Stimulated activated CD4-positive, alpha-beta T cell treated with anti-CD3 and anti-CD28 coated beads, TNF-alpha, amount 100 ng/mL, for 1 hour (primary cell): ENCODE measurements at places on chromosomes 7 and 10.

DNA sequence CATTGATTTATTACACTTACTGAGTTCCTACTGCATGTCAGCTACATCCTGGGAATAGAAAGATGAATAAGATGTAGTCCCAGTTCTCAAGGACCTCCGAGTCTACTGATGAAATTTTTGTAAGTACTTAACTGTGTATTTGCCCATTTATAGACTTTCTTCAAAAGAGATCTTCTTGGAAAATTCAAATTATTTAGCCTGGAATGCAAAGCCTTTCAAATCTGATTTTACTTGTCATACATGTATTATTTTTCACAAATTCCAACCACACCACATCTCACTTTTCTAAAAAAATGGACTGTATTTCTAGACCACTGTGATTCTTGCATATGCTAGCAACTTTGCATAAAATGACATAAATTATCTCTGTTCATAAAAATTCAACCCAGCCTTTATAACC, 581.3 kb downstream of the ATRNL1 start:
- DNase-seq: no peak

DNA sequence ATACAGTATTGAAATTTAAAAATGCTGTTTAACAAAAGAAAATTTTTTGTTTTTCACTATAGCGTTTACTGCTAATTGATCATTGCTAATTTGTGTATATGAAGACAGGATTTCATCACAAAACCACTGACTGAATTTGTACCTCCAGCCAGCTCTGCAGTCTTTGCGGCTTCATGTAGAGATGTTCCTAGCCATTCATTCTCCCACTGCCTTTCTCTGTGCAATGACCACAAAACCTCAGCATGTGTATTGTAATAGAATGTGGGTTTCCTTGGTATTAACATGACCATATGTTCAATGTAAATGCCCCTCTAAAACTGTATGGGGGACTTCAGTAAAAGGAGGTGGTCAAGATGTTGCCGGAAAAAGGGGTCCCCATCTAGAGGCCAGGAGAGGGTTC, 81.1 kb upstream of the STEAP1B start:
- no peak for DNase-seq

- DNase-seq: no peak
These were observed 9.6 kb upstream of the KIF5B start for GRCh38 chr10:32065856-32066255.

- DNase-seq: no peak
These were observed 134.6 kb downstream of the ZNF438 start for GRCh38 chr10:30897048-30897447.

DNA sequence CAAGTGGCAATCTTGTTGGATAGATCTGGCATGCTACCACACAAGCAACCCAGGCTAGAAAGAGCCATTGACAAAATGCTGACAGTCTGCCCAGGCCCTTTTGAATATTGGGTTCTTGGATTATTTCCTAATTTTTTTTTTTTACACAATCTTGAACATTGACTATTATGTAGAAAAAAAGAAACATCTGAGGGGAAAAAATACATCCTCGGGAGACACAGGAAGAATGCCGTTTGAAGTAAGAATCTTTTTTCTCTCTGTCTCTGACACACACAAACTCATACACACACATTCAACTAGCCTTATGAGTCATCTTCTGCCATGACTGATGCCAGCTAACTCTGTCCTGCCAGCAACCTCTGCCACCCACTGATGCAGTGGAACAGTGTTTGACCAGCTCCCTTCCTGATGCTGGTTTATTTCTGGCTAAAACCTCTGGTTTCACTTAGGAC, 47.2 kb downstream of the SORBS1 start:
- no peak for DNase-seq

DNA sequence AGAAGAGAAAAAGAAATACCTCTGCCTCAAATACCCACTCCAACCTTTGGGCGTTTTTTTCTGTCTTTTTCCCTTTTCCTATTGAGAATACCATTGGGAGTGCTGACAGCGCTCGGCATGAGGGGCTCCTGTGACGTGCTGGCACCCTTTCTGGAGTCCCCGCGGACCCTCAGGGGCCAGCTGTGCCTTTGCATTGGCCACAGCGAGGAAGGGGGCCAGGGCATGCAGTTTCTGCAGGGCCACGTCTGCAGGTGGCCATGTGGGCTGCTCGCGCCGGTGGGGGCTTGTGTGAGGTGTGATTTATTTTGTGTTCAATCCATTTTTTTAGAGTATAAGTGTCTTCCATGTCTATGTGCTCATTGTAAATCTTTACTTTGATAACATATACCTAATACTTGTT, 57.4 kb downstream of the INPP5A start:
- no peak for DNase-seq

DNA sequence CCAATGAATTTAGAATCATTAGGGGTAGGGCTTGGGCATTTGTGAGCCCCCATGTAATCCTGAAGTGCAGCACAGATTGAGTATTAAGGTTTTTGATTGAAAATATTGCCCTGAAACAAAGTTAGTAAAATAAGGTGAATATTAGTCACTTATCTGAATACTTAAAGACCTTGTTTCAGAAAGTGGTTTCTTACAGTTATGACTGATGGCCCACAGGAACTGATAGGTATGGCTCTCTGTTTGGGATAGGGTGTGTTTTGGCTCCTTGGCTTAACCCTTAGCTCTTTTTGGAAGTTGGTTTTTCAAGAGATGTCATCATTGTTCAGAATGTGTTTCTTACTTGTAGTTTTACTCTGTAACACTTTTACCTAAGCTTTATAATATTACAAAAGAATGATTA, 34.8 kb downstream of the MDFIC start:
- no peak for DNase-seq

- DNase-seq: peak; percentile 49
These were observed 709 bp downstream of the ARPC1B start for GRCh38 chr7:99375070-99375807.

- DNase-seq: no peak
These were observed 37.7 kb upstream of the SMARCD3 start for GRCh38 chr7:151286148-151286547.

GRCh38 chr7:23380961-23381360, 81.8 kb downstream of the MALSU1 start:
- DNase-seq: no peak

GRCh38 chr10:127875449-127875765, 17.3 kb downstream of the CLRN3 start:
- DNase-seq: no peak

GRCh38 chr7:30313348-30313747, 29.0 kb downstream of the ZNRF2 start:
- no peak for DNase-seq

DNA sequence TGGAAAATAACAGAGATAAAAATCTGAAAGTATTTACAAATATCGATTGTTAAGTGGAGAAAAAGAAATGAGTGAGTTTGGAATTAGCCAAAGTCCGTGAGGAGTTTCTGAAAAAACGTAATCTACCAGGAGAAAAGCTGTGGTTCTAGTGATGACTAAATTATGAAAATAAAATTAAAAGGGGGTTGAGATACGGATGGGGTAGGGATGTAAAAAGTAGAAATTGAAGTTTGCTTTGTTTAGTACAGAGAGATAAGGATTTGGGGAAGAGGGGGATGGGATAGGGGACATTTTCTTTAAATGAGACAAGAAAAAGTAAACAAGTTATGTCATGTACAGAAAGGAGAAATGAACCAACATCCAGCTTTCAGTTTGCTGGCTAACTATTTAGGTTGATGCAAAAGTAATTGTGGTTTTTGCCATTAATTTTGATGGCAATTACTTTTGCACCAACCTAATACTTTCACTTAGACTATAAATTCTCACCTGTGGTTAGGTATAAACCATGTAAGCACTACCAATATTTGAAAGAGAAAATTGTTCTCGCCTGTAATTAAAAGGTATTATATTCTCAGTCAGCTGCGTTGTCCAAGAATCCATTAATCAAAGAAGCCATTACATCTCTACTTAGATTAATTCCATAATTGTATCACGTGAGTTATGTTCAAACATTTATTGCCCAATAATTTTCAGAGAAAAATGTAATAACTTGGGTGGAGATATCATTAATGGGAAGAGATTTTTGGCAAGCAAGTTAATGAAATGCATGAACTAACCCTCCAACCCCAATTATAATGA, 143.0 kb upstream of the NRP1 start:
- no peak for DNase-seq

DNA sequence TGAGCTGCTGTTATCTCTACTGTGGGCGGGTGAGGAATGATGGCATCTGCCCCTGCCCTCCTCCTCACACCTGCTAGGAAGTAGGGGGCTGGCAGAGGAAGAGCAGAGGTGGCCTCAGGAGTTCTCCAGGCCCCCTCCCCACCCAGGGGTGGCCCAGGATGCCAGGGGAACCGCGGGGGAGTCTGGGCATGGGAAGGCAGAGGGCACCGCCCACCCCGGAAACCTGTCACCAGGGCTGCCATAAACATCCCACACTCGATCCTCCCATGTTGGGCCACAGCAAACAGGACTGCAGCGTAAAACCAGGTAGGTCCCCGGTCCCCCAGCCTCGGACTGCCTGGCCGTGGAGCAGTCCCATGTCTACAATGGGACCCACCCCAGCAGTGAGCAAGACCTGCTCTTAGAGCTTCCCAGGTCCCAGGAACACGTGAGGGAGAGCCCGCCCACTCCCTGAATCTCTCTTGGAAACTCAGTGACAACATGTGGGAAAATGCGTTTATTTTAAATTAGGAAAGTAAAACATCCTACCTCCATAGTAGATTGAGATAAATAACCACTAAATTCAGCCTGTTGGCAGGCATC, 23.4 kb downstream of the EBF3 start:
- no peak for DNase-seq

GRCh38 chr7:100484673-100485045, 932 bp downstream of the NYAP1 start:
- DNase-seq: no peak

- DNase-seq: no peak
These were observed 36.0 kb upstream of the FRMD4A start for GRCh38 chr10:14366760-14367159.

DNA sequence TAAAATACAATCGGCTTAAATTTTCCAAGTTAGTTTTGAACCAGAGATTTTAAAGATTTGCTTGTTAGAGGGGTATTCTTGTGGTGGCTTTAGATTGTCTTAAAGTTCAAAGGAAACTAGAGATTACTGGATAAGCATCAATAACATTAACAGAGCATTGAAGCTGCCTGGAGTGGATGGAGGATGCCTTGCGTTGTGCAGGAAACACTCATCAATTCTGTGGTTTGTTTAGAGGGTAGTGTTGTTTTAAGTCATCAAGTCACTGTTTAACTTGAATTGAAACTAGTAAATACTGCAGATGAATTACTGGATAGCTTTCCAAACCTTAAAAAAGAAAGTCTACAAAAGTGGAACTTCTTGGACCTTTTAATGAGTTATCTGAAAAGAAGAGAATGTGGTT, 218.6 kb downstream of the CELF2 start:
- DNase-seq: no peak

DNA sequence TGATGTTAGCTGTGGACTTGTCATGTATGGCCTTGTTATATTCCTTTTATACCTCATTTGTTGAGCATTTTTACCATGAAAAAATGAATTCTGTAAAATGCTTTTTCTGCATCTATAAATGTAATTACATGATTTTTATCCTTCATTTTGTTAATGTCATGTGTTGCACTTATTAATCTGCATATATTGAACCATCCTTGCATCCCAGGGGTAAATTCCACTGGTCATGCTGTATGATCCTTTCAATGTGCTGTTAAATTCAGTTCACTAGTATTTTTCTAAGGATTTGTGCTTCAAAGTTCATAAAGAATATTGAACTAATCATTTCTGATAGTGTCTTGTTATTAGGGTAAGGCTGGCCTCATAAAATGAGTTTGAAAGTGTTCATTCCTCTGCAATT, 31.9 kb upstream of the AHR start:
- no peak for DNase-seq

DNA sequence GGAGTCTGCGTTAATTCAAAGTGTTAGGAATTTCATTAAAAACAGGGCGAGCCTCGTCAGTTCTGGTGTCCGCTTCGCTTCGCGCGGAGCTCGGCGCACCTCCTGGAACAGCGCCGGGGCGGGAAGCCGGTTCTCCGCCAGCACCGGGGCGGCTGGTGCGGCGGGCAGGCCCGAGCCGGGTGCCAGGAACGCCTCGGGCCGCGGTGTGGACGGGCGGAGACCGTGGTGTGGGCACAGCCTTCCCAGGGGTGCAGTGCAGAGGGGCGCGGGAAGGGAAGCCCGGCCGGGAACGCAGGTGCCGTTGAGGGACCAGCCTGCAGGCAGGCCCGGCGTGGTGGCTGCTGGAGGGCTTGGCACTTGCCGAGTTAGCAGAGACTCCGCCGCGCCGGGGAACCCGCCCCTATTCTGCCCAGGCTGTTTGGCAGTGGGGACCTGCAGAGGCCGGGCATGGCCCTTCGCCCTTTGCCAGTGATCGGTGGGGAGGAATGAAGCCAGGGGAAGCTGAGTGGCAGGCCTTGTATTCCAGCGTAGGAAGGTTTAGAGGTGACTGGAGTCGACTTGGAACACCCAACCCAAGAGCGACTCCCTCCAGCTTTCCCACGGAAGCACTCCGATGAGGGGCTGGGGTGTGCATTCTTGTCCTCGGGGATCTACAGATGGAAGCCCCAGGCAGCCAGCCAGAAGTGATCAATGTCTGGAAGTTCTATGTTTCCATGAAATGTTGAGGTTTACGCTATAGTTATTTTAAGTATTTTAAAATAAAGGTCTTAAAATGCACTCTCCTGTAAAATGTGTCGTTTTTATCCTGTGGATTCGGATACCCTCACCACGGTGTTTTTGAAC, 945 bp upstream of the RHEB start:
- no peak for DNase-seq

GRCh38 chr7:85851571-85852193, 664.8 kb upstream of the SEMA3D start:
- no peak for DNase-seq

- DNase-seq: no peak
These were observed 17.7 kb upstream of the GTPBP4 start for GRCh38 chr10:970311-971149.

DNA sequence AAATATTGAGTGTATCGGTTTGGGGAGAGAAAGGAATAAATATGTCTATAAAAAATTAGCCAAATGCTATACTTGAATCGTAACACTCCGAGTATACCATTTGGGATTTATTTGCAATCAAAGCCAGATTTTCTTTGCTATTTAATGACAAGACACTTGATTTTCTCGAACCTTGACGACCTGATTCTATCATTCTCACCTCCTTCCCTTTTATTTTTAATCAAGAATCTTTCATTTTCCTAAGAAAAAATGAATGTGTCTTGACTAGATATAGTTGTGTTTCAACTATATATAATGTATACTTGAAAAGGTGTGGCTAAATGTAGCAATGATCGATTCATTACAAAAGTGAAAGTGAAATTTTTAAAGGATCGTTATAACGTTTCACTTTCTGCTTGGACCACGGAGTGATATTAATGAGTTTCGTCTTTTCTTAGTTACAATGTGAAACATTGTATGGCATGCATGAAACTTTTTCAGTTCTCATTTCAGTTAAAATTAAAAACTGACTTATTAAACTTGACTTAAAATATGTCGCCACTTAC, 562 bp downstream of the NUB1 start:
- no peak for DNase-seq

- no peak for DNase-seq
These were observed 180.0 kb downstream of the TNS3 start for GRCh38 chr7:47401611-47402570.
